Umbilical cord (tissue), 2 donors: ENCODE measurements at places on chromosomes 7 and 10. TPM values are rescaled to one million over a fixed set of nuclear protein-coding genes. Genes with fewer than 3 reads are reported as not detected.

DNA sequence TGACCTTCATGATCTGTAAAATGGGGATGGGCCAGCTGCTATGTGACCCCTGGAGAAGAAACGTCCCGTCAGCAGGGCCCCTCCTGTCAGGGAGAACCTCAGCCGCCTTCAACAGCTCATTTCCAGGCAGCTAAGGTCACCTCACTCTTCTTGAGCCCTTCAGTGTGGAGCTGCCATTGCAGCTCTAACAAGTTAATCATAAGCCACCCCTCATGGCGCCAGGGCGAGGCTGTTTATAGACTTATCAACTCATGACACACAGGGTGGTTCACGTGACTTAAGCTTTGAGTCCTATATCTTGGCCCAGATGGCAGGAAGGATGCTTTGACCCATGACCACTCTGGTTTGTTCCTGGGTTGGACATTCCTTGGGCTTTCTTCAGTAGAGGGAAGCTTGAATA, 315.1 kb downstream of the TNS3 start:
- peak; percentile 11 for DNase-seq

DNA sequence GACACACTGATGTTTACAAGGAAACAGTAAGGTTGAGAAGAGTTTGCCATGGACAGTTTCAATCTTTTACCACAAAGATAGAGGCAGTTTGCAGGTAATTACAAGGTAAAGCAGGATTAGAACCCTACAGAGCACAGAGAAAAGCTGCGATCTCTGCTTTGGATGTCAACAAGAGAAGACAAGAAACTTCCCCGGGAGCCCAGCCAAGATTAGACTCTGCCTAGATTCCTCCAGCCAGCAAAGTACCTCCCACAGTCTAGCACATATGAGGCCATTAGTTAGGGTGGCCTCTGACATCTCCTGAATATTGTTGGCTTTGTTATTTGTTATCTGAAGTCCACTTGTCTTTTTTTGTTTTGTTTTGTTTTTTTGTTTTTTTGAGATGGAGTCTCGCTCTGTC, 178.1 kb downstream of the CALN1 start:
- no peak for DNase-seq

- DNase-seq = no peak
Observed at GRCh38 chr10:34337917-34338316, 477.2 kb downstream of the PARD3 start.

DNA sequence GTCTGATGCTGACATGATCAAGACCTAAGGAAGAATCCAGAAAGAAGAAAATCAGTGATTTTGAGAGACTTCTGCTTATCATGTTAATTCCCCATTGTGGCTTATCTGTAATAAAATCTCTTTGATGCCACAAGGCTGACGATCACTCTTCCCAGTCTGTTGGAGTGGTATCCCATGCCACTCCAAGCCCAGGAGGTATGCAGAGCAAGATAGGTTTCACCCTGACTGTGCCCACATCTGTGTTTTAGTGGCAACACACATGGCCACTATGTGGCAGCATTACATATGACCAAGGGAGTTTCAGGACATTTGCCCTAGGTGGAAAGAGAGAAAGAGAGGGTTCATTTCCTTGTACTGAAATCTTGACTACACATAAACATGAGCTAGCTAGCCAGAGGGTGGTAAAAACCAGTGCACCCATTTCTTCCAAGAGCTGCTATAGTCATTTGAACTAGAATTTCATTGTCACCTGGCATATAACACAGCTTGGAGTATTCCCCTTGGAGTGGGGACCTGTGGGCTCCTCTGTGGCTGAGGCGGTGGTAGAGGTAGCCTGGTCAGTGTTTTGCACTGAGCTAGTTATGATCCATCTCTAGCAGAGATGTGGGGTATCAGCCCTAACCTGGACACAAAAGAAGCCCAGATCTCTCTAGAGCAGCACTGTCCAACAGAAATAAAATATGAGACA, 20.8 kb downstream of the LAMB4 start:
- no peak for DNase-seq

DNA sequence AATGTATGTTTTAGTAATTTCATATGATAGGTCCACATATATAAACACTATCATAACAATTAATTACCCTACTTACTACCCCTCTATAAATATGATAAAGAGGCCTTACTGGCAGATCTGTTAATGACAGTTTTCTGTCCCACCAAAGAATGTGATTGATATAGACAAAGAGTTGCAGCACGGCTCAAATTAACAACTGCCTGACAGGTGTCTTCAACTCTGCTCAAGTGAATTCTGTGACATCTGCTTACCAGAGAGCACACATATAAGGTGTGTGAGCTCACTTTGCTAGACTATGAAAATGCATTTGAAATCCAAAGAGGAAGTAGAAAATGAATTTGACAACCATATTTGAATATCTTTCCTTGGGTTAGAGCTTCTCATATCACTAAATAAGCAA, 36.6 kb downstream of the CACNA2D1 start:
- DNase-seq = no peak

GRCh38 chr7:21898265-21898930, 47.3 kb downstream of the CDCA7L start:
- DNase-seq = no peak

DNA sequence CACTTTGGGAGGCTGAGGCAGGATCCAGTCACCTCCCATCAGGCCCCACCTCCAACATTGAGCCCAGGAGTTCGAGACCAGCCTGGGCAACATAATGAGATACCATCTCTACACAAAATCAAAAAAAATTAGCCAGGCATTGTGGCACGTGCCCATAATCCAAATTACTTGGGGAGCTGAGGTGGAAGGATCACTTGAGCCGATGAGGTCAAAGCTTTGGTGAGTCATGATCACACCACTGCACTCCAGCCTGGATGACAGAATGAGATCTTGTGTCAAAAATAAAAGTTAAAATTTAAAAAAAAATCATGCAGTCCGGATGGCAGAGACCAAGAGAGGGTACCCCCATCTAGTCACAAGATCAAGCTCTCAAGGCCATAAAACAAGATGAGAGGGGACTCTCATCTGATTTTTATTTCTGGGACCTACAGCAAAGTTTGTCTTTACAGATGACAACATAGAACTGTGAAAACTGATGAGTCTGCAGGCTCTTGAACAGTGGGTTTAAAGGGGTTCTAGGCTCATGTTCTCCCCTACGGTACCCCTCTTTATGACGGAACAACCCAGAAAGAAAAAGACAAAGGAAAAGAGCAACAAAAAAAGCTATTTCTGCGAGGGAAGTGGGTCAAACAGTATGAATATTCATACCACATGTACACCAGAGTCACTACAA, 28.9 kb upstream of the CREB3L2 start:
- no peak for DNase-seq

DNA sequence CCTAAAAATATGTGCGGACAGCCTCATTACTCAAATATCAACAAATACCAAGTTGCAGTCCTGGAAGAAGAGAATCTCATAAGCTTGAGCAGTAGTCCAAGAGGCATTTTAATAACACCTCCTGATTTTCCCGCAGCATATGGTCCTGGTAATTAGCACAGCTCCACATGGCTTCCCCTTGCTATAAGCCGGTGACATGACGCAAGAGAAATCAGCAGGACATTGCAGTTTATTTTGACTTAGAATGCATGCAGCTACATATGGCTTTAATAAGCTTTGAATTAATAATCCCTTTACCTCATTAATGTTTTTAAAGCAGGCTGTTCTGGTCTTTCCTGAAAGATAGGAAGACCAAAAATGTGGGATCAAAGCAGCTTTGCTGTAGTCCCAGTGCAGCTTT, 137.6 kb downstream of the RAMP3 start:
- DNase-seq = no peak

DNA sequence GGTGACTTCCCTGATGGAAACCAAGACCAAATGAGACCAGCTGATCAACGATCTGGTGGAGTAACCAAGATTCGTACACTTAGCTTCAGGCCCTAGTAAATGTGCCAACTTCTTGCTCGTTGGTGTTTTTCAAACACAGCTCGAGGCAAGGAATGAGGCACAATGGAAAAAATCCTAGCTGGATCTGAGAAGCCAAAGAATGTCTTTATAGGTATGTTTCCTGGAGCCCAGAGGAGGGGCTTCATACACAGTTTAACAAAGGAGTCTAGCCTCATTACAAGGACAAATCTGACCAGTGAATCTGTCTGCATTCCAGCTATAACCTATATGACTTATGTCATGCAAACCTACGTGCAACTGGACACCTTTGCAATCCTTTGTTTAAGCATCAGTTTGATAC, 3.7 kb downstream of the COL17A1 start:
- no peak for DNase-seq

DNA sequence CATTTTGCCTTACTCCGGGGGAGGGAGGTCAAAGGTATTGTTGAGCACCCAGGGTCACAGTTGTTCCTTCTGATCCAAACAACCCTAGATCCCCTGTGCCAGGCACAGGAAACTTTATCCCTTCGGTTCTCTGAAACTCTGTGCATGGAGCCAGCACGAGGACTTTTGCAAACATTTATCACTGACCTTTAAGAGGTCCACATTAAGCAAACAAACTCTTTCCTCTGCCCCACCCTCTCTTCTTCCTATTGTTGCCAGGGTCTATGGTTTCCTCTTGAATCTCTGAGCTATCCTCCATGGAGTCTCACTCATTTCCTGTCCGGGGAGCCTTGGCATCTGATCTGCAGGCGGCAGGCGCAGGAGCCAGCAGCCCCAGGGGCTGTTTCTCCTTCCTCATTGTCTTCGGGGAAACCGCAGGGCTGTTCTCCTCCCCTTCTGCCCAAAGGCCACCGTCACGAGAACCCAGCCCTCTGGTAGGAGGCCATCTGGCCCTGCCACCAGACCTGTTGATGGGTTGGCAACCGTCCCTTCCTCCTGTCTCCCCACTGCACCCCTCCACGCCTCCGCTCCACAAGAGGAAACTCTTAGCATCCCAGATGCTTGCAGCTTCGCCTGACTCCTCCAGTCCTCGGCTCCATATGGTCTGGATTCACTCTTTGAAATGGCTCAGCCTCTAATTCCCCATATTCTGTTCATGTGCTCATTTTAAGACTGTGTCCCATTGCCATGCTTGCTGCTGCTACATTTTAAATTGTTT, 327.3 kb upstream of the NRP1 start:
- peak; percentile 48 for DNase-seq

The HPSE2 gene
- 18.8 TPM for total RNA-seq

The SHTN1 gene
- total RNA-seq = 1.4 TPM

The CFAP46 gene
- 0.48 TPM for total RNA-seq
